Aorta (tissue), 5 donors: ENCODE measurements at places on chromosomes 12 and 14. TPM values are rescaled to one million over a fixed set of nuclear protein-coding genes. Genes with fewer than 3 reads are reported as not detected.

DNA sequence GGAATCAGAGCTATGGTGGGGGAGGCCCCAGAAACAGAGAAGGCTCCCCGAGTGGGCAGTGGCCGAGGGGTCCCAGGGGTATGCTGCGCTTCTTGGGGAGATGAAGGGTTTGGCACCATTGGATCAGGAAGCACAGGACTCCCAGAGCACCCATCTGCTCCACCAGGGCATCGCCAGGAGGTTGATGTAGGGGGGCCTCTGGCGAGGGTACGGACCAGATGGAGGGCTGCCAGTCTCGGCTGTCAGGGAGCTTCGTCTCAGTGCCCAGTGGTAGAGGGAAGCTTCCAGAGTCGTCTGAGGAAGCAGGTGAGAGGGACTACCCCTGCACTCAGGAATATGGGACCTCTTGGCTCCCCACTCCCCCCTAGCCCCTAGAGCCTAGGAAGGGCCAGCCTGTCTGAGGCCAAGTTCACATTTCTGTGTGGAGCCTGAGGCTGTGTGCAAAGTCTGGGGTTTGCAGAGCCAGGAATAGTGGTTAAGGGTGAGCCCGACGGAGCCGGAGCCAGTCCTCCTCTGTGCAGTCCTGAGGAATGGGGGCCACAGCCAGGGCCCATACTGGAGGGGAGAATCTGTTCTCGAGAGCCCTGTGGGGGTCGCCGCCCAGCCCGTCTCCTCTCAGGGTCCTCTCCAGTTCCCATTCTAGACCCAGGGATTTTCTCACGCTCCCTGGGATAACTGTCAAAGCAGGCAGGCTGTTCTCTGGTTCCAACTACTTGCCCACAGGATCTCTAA lies 10.2 kb downstream of the SLC48A1 start:
- DNase-seq: no peak
- no peak overlapping the region for H3K4me3 ChIP-seq
- H3K27ac ChIP-seq: no peak overlapping the region
- no peaks in the 10 kb centered on the region for H3K27me3 ChIP-seq
- H3K4me1 ChIP-seq: peaks cover 1% of the 10 kb centered on the region

DNA sequence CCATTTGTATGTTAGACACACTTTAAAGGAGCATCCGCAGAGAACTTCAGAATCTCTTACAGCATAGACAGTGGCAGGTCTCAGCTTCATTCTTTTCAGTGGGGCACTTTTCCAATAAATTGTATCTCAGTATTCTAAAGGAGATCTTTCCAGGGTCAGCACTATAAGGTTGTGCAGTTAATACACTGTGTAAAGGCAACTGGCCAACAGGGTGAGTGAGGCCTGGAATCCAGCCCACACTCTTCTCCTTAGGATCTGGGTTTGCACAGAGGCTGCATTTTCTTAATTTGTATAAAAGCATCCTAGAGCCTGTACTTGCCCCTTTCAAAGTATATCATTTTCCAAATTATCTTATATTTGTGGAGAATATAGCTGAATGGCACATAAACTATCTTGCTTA lies 94.2 kb downstream of the MYF5 start:
- no peaks in the 10 kb centered on the region for H3K36me3 ChIP-seq
- no peak overlapping the region for H3K27ac ChIP-seq
- H3K4me1 ChIP-seq: no peaks in the 10 kb centered on the region
- no peaks in the 10 kb centered on the region for H3K27me3 ChIP-seq
- DNase-seq: no peak

Gene KRT8
- total RNA-seq: 102 TPM

- DNase-seq: no peak
- no peaks in the 10 kb centered on the region for H3K27me3 ChIP-seq
- H3K4me3 ChIP-seq: no peak overlapping the region
- no peaks in the 10 kb centered on the region for H3K4me1 ChIP-seq
- H3K27ac ChIP-seq: no peak overlapping the region
Measured at GRCh38 chr14:72924337-72924736, 1.9 kb upstream of the DCAF4 start.

Gene HIGD1C
- not detected for total RNA-seq

GRCh38 chr12:57579011-57579410 lies 12.0 kb upstream of the PIP4K2C start:
- H3K36me3 ChIP-seq: peaks cover 2% of the 10 kb centered on the region
- H3K27ac ChIP-seq: no peak overlapping the region
- H3K4me1 ChIP-seq: no peaks in the 10 kb centered on the region
- no peak overlapping the region for H3K4me3 ChIP-seq
- no peaks in the 10 kb centered on the region for H3K27me3 ChIP-seq

Gene TTC6
- not detected for total RNA-seq

- no peaks in the 10 kb centered on the region for H3K36me3 ChIP-seq
- H3K4me1 ChIP-seq: peaks cover 5% of the 10 kb centered on the region
- H3K27ac ChIP-seq: peak overlapping the region; percentile 92
- DNase-seq: no peak
- H3K4me3 ChIP-seq: no peak overlapping the region
Measured at GRCh38 chr12:75944097-75944904, 87.3 kb downstream of the PHLDA1 start.

- no peaks in the 10 kb centered on the region for H3K4me1 ChIP-seq
- no peak for DNase-seq
- H3K27ac ChIP-seq: no peak overlapping the region
- H3K27me3 ChIP-seq: no peaks in the 10 kb centered on the region
Measured at GRCh38 chr12:47223031-47223847, 143.5 kb upstream of the AMIGO2 start.

DNA sequence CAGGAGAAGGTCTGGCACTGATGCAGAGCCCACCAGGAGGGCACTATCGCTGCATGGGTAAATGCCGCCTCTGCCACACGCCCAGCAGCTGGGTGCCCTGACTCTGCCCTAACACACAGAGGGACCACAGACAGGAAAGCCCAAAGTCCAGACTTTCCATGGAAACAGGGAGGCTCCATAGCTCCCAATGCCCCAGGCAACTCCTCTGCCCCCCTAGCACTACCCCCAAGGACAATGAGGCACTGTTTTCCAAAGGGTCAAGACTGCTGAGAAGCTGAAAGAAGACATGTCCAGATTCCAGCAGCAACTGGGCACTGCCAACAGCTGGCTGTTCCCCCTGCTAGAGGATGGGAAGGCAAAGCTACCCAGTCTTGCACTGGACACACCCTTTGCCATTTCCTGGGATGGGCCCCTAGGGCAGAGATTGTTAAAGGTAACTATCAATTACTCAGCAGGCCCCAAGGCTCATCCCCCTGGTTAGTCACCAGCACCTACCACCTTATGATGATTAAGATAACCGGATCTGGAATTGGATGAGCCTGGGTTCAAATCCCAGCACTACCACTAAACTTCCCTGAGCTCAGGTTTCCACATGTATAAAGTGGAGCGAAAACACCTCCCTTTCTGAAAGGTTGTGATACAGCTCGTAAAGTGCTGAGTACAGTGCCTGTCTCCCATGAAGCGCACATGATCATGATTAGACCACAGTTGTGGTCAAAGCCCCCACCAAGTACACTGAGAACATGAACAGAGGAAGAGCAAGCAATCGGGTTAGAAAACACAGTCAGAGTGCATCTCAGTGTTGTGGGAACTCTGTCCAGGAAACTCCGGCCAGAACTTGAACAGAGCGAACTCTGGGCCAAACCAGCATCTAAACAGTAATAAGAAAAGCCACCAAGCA lies 3.3 kb downstream of the PXN start:
- peak overlapping the region; percentile 68 for H3K4me3 ChIP-seq
- no peaks in the 10 kb centered on the region for H3K27me3 ChIP-seq
- H3K36me3 ChIP-seq: no peaks in the 10 kb centered on the region
- H3K4me1 ChIP-seq: peaks cover 3% of the 10 kb centered on the region

DNA sequence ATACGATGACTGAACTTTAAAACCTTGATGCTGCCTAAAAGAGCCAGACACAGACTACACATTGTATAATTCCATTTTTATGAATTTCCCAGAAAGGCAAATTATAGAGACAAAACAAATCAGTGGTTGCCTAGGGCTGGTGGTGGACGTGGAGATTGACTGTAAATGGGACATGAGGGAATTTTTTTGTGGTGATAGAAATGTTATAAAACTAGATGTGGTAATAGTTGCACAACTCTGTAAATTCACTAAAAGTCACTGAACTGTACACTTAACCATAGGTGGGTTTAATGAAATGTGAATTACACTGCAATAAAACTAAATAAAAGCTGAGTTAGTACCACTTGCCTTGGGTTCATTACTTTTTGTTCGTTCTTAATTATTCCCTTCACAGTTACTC lies 72.1 kb downstream of the PLEKHA5 start:
- H3K36me3 ChIP-seq: no peaks in the 10 kb centered on the region
- DNase-seq: no peak
- no peak overlapping the region for H3K4me3 ChIP-seq

GRCh38 chr12:14403293-14403692 lies 37.8 kb downstream of the ATF7IP start:
- no peaks in the 10 kb centered on the region for H3K4me1 ChIP-seq
- no peaks in the 10 kb centered on the region for H3K27me3 ChIP-seq
- DNase-seq: no peak
- no peak overlapping the region for H3K27ac ChIP-seq

DNA sequence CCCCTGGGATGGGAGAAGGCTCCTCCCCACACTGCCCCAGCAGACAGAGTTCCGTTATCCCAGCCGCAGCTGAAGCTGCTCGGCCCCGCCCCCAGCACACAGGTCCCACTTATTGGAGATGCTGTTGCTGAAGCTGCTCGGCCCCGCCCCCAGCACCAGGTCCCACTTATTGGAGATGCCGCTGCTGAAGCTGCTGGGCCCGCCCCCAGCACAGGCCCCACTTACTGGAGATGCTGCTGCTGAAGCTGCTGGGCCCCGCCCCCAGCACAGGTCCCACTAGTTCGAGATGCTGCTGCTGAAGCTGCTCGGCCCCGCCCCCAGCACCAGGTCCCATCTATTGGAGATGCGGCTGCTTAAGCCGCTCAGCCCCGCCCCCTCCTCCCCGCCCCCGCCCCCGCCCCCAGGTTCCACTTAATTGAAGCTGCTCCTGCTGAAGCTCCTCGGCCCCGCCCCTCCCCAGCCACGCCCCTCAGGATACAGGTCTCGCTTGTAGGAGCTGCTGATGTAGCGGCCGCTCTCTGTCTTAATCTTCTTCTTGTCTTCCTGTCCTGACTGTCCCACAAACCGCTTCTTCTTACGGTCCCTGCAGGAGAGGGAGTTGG lies 12.0 kb downstream of the CFAP73 start:
- no peaks in the 10 kb centered on the region for H3K4me1 ChIP-seq
- DNase-seq: no peak
- H3K27ac ChIP-seq: no peak overlapping the region
- H3K36me3 ChIP-seq: peaks cover 4% of the 10 kb centered on the region

Gene CISTR
- not detected for total RNA-seq

DNA sequence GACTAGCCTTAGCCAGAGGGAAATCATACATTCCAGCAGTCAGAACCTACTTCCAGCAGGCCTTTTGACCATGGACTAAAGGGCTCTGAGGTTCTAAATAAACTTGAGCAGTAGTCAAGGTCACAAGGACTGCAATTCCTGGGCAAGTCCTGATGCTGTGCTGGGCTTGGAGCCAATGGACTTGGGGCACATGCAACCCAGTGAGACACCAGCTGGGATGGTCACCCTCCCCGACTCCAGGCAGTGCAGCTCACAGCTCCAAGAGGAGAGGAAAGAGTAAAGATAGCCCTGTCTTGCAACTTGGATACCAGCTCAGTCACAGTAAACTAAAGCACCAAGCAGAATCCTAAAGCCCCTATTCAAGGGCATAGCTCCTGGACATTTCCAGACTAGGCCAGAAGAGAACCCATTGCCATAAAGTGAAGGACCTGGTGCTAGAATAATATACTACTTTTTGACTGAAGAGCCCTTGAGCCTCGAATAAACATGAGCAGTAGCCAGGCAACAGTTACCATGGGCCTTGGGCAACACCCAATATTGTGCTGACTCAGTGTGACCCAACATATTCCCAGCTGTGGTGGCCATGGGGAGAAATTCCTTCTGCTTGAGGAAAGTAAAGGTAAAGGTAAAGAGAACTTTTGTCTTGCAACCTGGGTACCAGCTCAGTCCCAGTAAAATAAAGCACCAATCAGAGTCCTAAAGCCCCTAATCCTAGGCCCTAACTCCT lies 226.2 kb upstream of the CLEC14A start:
- no peaks in the 10 kb centered on the region for H3K27me3 ChIP-seq
- H3K27ac ChIP-seq: no peak overlapping the region
- H3K4me1 ChIP-seq: no peaks in the 10 kb centered on the region
- H3K36me3 ChIP-seq: no peaks in the 10 kb centered on the region
- H3K4me3 ChIP-seq: no peak overlapping the region

DNA sequence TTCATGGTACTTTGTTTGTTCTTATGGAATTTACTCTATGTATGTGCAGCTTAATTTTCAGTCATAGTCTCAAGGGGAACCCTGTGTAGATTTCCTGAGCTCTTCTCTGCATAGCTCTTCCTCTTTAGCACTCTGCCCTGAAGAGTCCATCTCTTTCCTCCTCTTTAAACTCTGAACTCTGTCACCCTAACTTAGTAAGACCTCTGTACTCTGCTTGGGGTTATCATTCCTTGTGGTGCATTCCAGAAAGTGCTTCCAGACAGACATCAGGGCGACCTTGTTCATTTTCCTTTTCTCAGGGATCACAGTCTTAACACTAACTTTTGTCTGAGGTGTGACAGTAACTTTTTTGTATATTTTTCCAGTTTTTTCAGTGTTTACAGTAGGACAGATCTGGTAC lies 179.3 kb downstream of the RAD51B start:
- H3K4me3 ChIP-seq: no peak overlapping the region
- H3K27ac ChIP-seq: no peak overlapping the region
- H3K27me3 ChIP-seq: no peaks in the 10 kb centered on the region
- DNase-seq: no peak

GRCh38 chr12:85955127-85955526 lies 81.0 kb downstream of the NTS start:
- H3K36me3 ChIP-seq: no peaks in the 10 kb centered on the region
- H3K4me3 ChIP-seq: no peak overlapping the region
- no peaks in the 10 kb centered on the region for H3K4me1 ChIP-seq
